ENCODE measurements at places on chromosomes 13 and 19.

GRCh38 chr13:40383885-40384284, 282.6 kb downstream of the FOXO1 start:
- no peak for DNase-seq

GRCh38 chr13:76884186-76884906, 1.9 kb downstream of the KCTD12 start:
- no peak for DNase-seq

DNA sequence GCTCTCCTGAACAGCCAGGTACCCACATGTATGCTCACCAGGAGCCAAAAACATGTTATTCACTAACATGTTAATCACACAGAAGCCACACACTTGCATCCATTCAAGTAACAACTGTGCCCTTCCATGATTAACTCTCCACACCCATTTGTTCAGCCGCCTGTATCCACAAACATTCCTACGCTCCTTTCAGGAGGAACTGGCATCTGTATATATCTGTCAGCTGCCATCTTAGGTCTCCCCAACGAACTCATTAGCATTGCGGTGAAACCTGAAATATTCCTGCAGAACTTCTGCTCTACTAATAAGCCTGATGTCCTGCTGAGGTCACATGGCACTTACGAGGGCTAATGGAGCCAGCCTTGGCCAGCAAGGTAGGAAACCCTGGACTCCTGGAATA, 33.0 kb downstream of the OLFM2 start:
- DNase-seq, result no peak

- no peak for DNase-seq
Measured at GRCh38 chr13:62292714-62293480, 877.2 kb upstream of the PCDH20 start.

DNA sequence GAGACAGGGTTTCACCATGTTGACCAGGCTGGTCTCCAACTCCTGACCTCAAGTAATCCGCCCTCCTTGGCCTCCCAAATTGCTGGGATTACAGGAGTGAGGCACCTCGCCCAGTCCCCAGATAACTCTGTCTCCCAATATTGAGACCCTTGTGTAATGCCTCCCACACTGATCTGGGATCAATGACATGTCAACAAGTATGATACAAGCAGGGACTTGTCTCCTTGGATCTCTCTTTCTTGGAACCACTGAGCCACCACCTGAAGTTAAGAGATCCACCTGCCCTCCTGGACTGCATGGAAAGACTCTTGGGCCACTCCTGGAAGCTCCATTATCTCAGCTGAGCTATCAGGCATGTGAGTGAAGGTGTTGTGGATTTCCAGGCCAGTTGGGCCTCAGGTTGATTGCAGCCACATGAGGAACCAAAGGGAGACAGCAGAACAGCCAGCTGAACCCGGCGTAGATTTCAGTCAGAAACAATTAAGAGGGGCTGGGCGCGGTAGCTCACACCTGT, 15.1 kb downstream of the NFKBID start:
- no peak for DNase-seq

GRCh38 chr19:50838239-50838638, 4.9 kb upstream of the KLK15 start:
- no peak for DNase-seq

GRCh38 chr13:67278235-67278634, 48.1 kb upstream of the PCDH9 start:
- DNase-seq, result no peak

DNA sequence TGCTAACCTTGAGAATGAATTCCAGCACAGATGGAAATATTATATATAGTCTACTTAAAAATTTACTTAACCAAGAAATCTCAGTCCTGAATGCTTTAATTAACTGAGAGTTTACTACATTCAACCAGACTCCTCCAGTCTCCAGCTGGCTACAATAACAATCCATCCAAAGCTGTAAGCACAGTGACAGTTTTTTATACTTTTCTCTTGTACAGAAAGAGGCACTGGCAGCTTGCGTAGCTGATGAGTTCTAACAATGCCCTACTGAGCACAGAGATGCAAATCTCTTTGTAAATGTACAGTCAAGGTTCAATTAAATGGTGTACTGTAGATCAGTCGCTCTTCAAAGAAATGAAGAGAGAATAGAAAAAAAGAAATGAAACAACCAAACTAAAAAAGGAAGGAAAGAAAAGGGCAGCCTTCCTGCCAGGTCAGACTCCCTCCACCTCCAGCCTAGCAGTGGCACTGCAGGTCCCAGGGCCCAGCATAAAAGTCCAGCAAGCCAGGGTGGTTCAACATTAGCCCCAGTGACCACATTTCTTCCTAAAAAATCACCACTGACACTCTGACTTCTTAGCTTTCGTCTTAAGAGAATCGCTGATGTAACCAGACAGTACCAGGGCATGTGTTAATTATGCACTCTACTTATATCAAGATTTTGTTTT, 88.4 kb downstream of the SACS start:
- no peak for DNase-seq

GRCh38 chr13:51970349-51970748, 40.9 kb downstream of the ATP7B start:
- DNase-seq, result no peak

DNA sequence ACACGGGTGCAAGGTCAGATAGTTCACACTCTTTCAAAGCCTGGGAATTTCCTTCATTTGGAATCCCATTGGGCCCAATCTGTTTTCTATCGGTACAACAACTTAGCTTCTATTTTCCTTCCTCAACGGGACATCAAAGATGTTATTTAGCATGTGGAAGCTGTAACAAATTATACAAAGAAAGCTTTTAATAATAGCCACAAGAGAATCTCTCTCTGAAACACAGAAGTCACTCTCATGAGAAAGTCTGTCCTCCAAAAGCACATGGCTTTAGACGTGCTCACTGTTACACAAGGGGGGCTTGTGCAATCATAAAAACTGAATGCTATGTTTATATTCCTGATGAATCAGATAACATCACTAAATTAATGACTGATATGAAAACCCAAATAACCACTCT, 28.9 kb upstream of the CYSLTR2 start:
- DNase-seq, result no peak

- no peak for DNase-seq
Measured at GRCh38 chr13:106259928-106260327, 275.5 kb downstream of the EFNB2 start.

GRCh38 chr19:277581-278165, 13.5 kb downstream of the PLPP2 start:
- no peak for DNase-seq

- no peak for DNase-seq
Measured at GRCh38 chr19:55483706-55484592, 1.0 kb upstream of the NAT14 start.

DNA sequence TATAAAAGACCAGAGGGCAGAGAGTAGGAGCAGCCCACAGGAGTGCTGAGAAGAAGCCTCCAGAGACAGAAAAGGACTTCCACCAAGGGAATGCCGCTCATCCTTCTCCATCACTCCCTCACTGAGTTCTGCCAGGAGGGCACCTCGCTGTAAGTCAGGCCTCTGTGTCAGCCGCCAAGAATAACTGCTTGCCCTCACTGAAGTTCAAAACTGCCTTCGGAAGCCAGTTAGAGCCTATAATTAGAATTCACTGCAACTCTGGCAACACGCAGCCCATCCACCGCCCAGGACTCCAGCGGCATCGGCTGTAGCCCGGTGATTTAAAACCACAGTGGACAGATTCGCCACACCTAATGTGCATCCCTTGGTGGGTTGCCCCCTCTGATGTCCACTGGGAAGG, 281.8 kb upstream of the ZNF507 start:
- DNase-seq, result no peak

GRCh38 chr13:80508031-80508430, 167.1 kb upstream of the SPRY2 start:
- DNase-seq, result no peak

DNA sequence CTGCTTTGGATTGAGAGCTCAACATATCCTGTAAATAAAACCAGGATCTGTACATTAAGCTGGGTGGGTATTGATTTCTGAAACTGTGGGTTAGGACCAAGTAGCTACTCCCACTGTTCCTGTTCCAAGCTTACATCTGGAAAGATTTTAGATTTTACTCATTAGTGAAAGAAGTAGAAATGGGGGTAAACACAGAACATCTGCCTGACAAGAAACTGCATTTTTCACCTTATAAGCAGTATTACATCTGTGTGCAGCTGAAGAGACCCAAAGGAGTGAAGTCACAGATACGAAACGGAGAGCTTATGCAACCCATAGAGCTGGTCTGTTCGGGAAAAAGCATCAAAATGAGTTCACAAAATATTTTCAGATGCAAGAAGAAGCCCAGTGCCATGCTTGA, 235.2 kb downstream of the SLITRK5 start:
- no peak for DNase-seq

- DNase-seq, result no peak
Measured at GRCh38 chr13:70856711-70857110, 748.5 kb upstream of the KLHL1 start.

- no peak for DNase-seq
Measured at GRCh38 chr19:18121166-18121565, 23.6 kb downstream of the MAST3 start.

DNA sequence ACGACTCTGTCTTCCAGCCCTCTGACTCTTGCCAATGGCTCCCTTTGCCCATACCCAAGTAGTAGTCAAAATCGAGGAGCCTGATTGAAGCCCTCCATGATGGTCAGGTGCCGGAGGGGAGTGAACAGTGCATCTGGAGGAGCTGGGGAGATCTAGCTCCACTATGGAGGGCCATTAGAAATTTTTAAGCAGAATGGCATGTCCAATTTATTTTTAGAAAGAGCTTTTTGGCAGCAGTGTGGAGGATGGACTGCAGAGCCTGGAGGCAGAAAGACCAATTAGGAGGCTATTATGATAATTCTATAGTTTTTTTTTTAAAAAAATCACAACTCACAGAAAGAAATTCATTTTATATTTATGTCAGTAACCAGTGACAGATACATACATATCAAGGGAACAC, 92.7 kb upstream of the SLC7A1 start:
- no peak for DNase-seq

All from effector memory CD8-positive, alpha-beta T cell (primary cell).